ENCODE measurements at places on chromosomes 4 and X.

DNA sequence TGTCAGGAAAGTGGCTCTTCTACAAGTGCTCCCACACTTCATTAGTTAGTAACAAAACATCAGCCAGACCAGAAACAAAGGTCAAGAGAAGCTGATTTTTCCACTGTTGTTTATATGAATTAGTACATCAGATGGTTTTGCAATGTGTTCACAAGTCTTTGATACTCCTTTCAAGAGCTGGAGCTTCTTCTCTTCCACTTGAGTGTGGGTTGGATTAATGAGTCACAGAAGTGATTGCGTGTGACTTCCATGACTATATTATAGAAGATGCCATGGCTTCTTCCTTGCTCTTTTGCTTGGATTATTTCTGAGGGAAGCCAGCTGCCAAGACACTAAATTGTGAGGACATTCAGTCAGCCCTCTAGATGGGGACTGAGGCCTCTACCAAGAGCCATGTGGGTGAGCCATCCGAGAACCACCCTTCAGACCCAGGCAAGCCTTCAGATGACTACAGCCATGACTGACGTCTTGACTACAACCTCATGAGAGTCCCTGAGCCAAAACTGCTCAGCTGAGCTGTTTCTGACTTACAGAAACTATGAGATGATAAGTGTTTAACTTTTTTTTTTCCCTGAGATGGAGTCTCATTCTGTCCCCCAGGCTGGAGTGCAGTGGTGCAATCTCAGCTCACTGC lies 18.1 kb downstream of the SOWAHB start:
- DNase-seq: no peak

DNA sequence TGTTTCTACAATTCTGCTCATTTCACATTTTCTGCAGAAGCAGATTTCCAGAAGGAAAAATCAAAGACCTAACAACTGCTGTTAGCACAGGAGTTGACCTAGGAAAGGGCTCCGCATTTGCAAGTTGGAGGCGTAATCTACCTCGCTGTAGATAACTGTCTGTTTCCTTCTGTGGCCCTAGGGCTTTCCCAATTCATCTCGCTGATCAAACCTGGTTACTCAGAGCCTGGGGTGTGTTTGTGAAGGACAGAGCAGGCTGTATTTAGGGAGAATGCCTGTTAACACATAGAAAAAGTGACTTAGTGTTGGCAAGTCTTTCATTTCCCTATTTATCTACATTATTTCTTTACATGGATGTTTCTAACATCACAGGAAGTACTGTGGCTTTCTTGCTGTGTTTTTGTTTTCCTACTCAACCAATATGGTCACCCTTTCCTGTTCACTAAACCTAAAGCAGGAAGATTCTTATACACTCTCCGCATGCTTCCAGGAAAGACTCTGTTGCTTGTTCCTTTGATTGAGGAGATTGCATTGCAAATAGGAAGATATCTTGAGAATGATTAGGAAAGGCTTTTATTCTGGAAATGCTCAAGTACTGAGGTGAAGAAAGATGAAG lies 40.5 kb downstream of the AGA start:
- DNase-seq: no peak

DNA sequence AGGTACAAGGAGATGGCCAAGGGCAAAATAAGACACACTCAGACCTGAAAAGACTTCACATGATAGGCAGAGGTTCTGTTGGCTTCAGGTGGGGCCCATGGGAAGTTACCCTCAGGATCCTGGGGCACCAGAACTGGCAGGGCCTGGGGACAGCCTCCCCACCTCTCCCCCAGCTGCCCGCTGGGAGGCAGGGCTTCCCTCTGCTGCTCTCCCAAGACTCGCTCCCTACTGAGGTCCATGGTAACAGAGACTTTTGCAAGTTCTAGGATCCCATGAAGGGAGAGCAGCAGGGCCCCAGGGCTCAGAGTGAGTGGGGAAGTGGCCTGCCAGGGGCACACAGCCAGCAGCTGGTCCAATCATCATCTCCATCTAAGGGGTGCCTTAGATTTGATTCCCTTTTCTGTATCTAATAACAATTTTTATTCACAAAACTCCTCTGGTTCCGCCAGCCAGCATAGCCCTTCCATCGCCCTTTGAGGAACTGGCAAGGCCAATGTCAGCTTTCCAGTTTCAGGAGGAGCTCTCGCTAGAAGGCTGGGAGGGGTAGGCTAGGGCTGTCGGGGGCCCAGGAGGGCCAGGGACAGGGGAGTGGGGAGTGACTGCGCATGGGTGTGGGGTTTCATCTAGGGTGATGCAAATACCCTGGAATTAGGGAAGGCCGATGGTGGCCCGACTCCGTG lies 78.2 kb downstream of the SLC2A9 start:
- no peak for DNase-seq

DNA sequence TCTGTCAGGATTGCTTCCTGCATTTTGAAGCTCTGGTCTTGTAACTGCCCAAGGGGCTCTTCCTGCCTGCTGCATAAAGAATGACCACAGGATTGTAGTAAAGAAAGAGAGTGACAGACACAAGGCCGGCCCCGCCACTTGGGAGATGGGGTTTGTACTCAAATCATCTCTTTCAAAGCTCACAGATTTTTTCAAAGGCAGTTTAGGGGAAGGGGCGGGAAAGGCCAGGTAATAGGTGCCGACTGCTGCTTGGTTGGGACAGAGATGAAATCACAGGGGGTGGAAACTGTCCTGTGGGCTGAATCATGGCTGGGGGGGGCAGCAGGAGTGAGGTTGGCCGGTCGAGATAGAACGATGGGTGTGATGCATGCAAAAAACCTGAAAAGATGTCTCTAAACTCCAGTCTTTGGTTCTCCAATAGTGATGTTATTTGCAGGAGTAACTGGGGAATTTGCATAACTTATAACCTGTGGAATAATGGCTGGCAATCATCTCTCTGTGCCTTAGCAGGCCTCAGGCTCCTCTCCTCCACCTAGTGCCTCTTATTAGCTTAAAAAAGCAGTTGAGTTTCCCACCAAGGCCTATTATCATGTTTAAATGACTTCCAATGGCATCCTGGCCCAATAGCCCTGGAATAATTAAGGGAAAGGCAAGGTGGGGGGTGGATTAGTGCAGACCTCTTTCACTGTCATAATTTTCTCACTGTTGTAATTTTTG lies 778.4 kb upstream of the FRG1 start:
- no peak for DNase-seq
